ENCODE measurements at places on chromosomes 16 and 17.

DNA sequence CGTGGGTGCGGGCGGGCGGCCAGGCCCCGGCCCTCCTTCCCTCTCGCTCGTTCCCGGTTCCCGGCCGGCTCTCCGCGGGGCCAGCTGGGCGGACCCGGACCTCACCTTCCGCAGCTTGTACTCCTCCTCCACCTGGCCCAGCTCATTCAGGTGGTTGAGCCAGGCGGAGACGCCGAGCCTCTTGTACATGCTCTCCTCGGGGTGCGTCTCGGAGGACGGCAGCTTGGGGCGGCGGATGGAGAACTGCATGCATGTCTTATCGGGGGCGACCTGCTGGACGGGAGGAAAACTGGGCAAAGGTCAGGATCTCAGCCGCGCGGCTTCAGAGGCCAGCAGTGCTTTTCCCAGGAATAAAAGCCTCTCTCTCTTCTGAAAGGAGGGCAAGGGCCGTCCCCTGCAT lies 85.4 kb downstream of the TBC1D16 start:
- no peak for DNase-seq

- no peak for DNase-seq
Measured at GRCh38 chr17:1493291-1493980, 950 bp upstream of the MYO1C start.

DNA sequence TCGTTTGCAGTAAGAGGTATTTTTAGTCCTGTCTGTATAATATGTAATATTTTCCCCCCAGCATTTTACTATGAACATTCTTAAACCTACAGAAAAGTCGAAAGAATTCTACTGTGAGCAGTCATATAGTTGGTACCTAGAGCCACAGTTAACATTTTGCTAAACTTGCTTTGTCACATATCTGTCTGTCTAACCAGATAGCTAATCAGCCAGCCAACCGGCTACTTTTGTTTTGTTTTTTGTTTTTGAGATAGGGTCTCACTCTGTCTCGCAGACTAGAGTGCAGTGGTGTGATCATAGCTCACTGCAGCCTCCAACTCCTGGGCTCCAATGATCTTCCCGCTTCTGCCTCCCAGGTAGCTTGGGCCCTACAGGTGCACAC lies 73.3 kb downstream of the ABCC1 start:
- DNase-seq = no peak

DNA sequence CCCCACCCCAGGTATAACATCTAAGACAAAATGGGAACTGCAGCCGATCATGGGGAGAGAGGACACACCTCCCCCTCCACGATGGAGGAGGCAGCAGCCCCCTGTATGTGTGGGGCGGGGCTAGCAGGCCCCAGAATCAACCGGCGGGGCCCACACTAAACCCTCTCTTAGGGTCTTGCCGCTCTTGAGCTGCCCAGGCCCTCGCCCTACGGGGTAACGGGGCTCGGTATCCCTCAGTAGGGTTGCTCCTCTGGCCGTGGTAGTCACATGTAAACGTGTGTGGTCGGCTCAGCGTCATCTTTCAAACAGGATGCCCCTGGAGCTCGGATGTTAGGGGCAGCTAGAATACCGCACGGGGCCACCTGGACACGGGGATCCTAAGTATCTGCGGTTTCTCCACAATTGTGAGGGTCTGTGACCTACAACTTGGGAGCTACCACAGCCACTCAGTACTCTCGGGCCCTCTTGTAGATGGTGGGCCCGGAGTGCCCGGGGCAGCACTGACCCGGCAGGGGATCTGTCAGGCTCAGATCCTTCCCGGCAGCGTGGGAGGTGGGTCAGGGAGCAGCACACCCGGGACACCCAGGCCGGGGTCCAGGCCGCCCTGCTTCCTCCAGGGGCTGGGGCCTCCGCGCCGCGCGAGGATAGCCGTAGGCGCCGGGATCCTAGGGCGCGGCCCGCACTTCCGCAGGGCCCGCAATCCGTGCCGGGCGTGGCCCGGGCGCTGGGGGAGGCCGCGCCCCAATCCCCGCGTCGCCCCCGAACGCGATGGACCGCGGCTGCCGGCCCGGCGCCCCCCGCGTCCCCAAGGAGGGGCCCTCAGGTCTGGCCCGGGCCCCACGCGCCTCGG lies 781 bp downstream of the ARHGDIA start:
- DNase-seq = peak; percentile 27

- no peak for DNase-seq
Measured at GRCh38 chr17:38741921-38742410, 6.2 kb downstream of the PCGF2 start.
